ENCODE measurements at places on chromosomes 5 and 9.

- DNase-seq, result no peak
These were observed 42.2 kb downstream of the LEAP2 start for GRCh38 chr5:132915681-132916080.

DNA sequence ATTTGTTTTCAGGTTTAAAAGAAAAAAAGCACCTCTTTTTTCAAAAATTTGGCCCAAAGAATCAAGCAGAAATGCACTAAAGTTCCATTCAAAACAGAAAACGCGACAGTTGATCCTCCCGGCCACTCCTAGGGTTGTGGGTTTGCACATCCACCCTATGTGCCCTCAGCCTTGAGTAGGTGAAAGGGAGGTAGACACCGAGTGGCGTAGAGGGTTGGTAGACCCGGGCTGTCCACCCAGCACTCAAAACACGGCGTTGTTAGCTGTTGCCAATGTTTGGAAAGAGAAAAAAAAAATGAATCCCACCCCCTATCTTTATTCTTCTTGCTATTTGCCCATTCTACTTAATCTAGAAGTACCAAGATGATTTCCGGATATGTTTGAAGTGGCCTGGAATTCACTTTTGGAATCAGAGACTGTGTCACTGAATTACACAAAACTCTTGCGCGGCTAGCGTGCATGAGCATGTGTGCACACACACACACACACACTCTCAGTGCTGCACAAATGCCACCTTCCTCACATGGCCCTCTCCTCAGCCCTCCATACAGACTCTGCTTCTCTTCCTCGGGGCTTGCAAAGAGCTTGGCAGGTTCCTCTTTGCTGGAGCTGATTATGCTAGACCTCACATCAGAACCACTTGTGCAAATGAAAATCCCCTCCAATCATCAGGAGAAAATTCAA, 110.2 kb upstream of the HAND1 start:
- DNase-seq, result no peak

GRCh38 chr9:113526841-113527240, 63.3 kb downstream of the RGS3 start:
- DNase-seq, result no peak

- no peak for DNase-seq
These were observed 486.6 kb downstream of the CCDC171 start for GRCh38 chr9:16039218-16039987.

DNA sequence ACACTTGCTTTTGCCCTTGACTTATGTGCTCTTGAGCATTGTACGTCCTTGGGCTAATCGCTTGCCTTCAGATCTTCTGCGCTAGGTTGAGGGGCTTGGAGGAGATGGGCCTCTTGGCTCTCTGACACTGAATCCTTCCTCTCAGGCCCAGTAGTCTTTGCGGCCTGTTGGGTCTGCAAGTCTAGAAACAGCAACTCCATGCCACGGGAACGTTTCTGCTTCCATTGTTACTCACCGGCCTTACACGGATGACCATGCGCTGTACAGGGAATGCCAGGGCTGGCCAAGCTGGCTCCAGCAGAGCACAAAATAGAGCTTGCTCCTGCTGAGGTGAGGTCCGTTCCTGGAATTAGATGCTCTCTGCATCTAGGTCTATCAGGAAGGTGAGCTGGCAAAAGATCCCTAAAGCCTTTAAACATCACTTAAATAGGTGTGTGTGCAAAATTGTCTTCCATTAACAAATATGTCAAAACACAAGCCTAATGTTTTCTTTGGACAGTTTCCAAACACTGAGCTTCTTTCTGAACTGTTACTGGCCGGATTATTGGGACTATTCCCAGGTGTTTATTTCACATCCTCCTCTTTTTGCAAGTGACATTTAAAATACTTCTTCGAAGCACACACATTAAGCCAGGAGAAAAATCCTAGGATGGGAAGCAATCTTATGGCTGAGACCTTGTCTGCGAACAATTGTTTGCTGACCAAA, 29.7 kb downstream of the DAPK1 start:
- no peak for DNase-seq
